ENCODE measurements at places on chromosomes 2 and 18.

GRCh38 chr2:225842939-225843338 is 443.4 kb downstream of the NYAP2 start:
- DNase-seq = no peak

DNA sequence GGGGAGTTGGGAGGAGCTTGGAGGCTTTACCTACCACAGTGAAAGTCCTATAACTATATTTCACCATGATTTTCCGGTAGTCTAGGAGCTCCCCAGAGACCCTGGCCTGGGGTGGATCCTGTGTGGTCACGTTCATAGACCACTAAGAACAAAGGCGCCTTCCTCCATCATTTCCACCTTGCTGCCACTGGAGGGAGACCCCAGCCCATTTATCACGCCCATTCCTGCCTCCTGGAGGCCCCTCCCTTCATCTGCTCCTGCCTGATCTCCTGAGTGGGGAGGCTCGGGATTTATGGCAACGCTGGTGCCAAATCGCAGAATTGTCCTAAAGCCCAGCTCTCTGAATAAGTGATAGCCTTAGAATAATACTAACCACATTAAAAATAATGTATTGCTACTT is 507.6 kb upstream of the SPHKAP start:
- no peak for DNase-seq

DNA sequence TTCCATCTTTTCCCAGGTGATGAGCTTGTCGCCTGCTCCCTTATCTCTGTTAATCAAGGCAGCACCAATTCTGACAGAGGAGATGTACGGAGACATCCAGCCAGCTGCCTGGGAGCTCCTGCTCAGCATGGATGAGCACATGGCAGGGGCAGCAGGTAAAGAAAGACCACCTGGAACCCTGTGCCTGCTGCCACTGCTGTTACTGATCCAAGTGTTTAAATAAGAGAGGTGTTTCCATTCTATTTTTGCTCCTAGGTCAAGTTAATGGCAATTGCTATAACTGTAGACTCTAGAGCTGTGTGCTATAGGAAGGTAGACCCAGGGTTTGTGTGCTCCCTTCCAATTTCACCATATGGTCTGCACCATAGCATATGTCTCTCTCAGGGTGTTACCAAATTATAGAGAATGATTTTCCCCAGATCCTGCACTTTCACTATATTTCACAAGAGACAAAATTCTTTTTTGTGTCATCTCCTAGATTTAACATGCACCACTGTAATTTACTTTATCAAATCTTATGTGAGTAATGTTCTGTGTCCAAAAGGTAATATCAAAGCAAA is 88.6 kb upstream of the RPE start:
- no peak for DNase-seq

- no peak for DNase-seq
Observed at GRCh38 chr2:236944561-236944960, 141.1 kb upstream of the COPS8 start.

DNA sequence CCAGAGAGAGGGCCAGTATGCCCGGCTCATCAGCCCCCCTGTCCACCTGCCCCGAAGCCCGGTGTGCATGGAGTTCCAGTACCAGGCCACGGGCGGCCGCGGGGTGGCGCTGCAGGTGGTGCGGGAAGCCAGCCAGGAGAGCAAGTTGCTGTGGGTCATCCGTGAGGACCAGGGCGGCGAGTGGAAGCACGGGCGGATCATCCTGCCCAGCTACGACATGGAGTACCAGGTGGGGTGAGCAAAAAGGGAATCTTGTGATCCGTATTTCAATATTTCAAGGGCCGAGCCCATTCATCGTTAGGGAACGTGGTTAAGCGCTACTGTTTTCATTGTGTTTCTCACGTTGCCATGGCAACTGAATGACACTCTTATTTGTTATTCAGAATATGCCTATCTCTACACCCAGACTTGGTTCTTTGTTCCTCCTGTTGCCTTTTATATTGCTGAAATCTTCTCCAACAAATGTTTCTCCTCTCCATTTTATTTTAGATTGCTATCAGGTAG is 81.5 kb downstream of the NRP2 start:
- DNase-seq = peak; percentile 47
